ENCODE measurements at places on chromosomes 3 and 15.

DNA sequence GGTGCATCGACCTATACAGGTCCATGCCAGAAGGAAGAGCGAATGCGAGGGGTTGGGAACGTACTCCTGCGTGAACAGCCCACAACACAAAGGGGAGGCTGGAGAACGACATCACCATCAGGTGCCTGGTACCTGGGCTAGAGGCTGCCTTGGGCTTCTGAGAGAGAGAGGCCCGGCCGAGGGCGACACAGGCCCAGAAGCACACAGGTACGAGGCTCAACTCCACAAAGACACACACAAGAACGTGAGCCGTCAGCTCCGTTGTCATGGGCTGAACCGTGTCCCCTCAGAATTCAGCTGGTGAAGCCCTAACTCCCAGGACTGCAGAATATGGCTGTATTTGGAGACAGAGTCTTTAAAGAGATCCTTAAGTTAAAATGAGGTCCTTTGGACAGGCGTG, 134.3 kb downstream of the ATP10A start:
- DNase-seq = peak; percentile 9
- H3K36me3 ChIP-seq = peaks cover 15% of the 10 kb centered on the region
- no peaks in the 10 kb centered on the region for H3K27me3 ChIP-seq
- no peaks in the 10 kb centered on the region for H3K4me1 ChIP-seq
- no peak overlapping the region for H3K27ac ChIP-seq

DNA sequence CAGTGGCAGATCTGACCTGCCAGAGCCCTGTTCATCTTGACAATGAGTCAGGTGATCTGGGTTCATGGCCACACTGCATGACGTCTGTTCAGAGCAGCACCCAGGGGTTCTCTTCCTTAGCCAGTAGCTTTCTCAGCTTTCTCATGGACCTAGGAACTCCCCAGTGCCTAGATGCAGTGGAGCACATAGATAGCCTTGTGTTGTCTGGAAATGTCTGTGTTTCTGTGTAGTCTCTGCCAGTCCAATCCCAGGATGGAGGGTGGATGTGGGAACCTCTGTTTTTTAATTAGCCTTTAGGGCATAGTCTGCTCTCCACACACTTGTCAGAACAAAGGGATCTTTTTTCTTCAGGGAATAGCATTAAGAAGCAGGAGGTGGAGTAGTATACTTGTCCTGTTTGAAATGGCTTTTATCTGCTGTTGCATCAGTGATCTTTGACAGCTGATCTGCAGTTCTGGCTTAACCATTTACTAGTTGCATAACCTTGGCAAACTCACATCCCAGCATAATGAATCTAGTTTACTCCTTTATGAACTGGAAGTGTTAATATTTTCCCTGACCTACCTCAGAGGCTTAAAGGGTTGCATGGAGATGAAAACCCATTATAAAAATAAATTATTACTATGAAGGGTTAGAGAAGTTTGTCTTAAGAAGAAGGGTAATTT, 16.1 kb upstream of the CACNA1D start:
- no peak for DNase-seq
- no peaks in the 10 kb centered on the region for H3K4me1 ChIP-seq
- peaks cover 15% of the 10 kb centered on the region for H3K27me3 ChIP-seq

- H3K27ac ChIP-seq = peak overlapping the region; percentile 70
- H3K4me1 ChIP-seq = peaks cover 38% of the 10 kb centered on the region
- H3K4me3 ChIP-seq = peak overlapping the region; percentile 42
- peak; percentile 39 for DNase-seq
- peaks cover 1% of the 10 kb centered on the region for H3K27me3 ChIP-seq
- no peaks in the 10 kb centered on the region for H3K36me3 ChIP-seq
These were observed 171.1 kb upstream of the ICE2 start for GRCh38 chr15:60649845-60650548.

DNA sequence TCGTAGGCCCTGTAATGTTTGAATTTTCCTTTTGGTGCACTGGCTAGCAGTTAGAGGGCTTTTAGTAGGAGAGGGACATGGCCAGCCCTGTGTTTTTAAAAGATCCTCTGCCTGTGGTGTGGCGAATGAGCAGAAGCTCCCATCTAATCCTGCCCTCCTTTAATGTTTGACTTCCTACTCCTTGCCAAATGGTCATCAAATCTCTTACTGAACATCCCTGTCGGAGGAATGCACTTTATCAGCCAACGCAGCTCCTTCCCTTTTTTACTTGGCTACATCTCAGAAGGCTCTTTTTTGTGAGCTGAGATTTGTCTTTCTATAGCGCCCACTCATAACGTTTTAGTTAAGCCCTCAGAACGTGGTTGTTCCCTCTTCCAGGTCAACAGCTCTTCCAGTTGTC, 44.8 kb downstream of the MAP2K5 start:
- no peaks in the 10 kb centered on the region for H3K27me3 ChIP-seq
- no peaks in the 10 kb centered on the region for H3K4me1 ChIP-seq
- H3K4me3 ChIP-seq = no peak overlapping the region
- H3K36me3 ChIP-seq = peaks cover 13% of the 10 kb centered on the region
- no peak for DNase-seq

GRCh38 chr3:39665441-39665840, 144.0 kb upstream of the MYRIP start:
- DNase-seq = no peak
- no peaks in the 10 kb centered on the region for H3K4me1 ChIP-seq
- H3K27ac ChIP-seq = no peak overlapping the region
- H3K4me3 ChIP-seq = no peak overlapping the region
- peaks cover 2% of the 10 kb centered on the region for H3K27me3 ChIP-seq

DNA sequence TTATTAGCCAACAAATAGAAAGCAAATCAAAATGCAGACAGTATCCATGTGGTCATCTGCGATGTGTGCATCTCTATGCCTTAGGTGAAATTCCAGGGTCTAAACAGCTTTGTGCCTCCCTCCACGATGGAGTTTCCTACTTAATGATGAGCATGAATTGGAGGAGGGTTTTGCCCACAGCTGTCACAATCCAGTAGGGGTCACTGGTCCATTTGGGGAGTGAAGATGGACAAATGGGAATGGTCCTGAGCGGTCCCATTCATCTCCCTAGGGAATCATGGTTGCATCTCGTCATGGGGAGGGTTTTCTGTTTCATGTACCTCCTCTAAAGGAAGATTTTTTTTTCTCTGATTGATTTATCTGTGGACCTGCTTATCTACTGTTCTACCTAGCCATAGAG, 358.0 kb downstream of the PTPRG start:
- no peak overlapping the region for H3K27ac ChIP-seq
- no peaks in the 10 kb centered on the region for H3K4me1 ChIP-seq
- no peaks in the 10 kb centered on the region for H3K36me3 ChIP-seq
- DNase-seq = no peak

GRCh38 chr15:62298811-62299210, 133.7 kb upstream of the C2CD4B start:
- H3K36me3 ChIP-seq = no peaks in the 10 kb centered on the region
- H3K27me3 ChIP-seq = peaks cover 14% of the 10 kb centered on the region
- no peak for DNase-seq
- no peak overlapping the region for H3K27ac ChIP-seq

DNA sequence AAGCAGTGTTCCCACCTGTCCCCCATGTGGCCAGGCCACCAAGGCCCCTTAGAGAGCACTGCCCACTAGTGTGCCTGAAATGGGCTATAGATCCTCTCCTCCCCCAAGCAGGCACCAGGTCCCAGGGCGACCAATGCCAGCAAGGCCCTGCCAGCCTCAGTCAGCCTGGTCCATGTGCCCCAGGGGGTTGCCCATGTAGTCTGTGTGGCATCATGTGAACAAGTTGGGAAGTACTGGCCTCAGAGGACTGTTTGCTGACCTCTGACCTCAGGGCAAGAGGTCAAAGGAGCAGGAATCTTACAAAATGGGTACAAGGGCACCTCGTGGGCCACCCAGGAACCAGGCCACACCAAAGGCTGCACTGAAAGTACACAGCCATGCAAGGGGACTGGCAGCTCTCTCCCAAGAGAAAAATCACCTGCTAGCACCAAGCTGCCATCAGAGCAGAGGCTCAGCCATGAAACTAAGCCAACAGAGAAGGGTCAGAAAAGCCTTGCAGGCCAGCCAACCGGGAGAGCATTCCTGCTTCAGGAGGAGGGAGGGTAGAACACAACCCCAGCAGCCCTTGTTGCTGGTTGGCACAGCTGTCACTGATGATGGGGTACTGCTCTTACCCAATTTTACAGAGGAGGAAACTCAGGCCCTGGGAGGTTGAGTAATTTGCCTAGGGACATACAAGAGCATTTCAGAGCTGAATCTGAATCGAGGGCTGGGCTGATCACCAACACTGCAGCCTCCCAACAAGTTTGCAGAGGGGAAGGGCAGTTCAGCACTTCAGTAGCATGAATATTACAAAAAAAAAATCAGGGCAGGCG, 5.2 kb upstream of the FURIN start:
- peaks cover 61% of the 10 kb centered on the region for H3K4me1 ChIP-seq
- H3K36me3 ChIP-seq = no peaks in the 10 kb centered on the region
- H3K27ac ChIP-seq = no peak overlapping the region
- no peaks in the 10 kb centered on the region for H3K27me3 ChIP-seq
